ENCODE measurements at places on chromosomes 2 and 18.

DNA sequence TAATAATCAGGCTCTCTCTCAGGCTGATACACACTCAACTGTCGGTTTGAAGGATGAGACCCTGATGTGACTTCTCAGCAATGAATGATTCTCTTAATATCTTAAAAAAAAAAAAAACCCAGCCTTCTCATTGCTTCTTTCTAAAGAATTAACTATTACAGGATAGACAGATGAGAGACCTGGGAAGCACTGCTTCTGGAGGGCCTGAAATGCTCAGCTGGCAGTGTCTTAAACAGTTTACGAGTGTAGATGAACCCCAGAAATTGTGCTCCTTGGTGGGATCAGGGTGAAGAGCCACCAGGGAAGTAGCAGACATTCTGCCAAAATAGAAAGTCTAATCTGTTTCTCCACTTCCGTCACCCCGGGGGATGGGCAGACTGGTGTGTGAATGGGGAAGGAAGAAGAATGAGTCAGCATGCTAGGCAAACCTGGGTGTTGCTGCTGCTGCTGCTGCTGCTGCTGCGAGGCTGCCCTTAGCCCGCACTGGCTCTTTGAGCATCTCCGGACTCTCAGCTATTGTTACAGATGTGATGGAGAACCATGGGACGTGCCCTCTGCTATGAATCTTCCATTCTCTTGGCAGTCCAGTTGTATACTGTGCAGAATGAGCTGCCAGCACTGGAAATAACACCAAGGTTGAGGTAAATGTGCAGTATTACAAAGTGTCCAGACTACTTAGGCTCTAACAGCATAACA is 158.4 kb downstream of the SETBP1 start:
- no peak for DNase-seq

DNA sequence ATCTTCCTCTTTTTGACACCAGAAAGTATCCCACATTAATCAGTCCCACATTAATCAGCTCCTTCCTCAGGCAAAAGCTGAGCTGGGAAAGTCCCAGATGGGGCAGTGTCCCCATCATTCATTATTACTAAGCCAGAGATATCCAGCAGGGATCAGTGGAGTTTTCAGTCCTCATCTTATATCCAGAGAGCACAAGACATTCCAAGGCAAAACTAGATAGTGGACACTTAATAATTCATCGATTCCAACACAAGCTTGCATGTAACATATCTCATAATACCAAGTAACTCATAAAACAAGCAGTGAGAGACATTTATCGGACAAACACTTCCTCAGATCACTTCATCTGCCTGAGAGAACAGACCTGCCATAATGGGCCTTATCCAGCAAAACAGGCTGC is 53.1 kb downstream of the MCFD2 start:
- no peak for DNase-seq

- DNase-seq: no peak
Measured at GRCh38 chr2:238493411-238493810, 66.7 kb downstream of the ASB1 start.

- DNase-seq: no peak
Measured at GRCh38 chr18:23743733-23744333, 54.6 kb downstream of the LAMA3 start.

DNA sequence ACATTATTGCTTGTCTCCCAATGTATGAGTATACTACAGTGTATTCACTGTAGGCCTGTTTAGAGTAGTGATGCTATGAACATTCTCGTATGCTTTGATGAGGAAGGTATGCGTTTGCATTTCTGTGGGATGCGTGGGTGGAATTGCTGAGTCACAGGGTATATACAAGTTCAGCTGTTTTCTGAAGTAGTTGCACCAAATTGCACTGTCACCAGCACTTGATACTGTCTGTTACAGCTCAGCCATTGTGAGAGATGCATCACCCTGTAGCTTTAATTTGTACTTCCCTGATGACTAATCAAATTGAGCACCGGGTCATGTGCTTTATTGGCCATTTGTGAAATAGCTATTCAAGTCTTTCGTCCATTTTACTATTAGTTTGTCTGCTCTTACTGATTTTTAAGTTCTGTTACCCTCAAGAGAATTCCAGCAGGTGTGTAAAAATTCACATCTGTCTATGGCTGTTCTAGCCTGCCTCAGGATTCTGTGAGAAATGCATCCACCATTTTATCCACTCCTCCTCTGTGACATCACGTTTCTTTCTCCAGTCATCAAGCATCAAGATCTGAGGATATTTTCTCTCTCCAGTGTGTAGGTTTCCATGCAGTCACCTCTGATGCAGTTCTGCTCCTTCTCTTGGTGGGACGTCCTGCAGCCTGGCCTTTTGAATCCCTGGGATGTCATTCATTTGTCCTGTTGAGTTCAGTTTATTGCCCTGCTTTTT is 72.5 kb downstream of the DGKD start:
- no peak for DNase-seq
